ENCODE measurements at places on chromosomes 11 and 22. TPM values are rescaled to one million over a fixed set of nuclear protein-coding genes. Genes with fewer than 3 reads are reported as not detected.

The MIOX gene
- total RNA-seq = not detected

The KRTAP5-8 gene
- total RNA-seq = not detected

The C11orf52 gene
- total RNA-seq = not detected

- no peak for DNase-seq
Observed at GRCh38 chr11:128516886-128517285, 70.5 kb downstream of the ETS1 start.

DNA sequence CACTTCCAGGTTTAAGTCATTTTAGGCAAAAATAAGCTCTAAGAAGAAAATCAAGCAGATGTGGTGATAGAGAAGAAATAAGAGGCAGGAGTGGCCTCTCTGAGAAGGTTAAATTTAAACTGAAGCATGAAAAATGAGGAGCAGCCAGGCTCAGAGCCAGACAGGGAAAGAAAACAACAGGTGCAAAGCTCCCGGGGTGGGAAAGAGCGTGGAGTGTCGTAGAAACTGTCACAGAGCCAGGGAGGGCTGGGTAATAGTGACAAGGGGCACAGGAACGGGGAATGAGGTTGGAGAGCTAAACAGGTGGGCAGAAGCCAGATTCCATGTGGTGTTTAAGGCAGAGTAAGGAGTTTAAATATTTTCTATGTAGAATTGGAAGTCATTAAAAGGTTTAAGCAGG is 132.1 kb upstream of the BLID start:
- DNase-seq = no peak
